Stimulated activated CD4-positive, alpha-beta T cell treated with anti-CD3 and anti-CD28 coated beads, Interleukin-12 subunit alpha, Interleukin-12 subunit beta, amount 100 ng/mL, for 24 hours (primary cell): ENCODE measurements at places on chromosomes 12 and 14.

DNA sequence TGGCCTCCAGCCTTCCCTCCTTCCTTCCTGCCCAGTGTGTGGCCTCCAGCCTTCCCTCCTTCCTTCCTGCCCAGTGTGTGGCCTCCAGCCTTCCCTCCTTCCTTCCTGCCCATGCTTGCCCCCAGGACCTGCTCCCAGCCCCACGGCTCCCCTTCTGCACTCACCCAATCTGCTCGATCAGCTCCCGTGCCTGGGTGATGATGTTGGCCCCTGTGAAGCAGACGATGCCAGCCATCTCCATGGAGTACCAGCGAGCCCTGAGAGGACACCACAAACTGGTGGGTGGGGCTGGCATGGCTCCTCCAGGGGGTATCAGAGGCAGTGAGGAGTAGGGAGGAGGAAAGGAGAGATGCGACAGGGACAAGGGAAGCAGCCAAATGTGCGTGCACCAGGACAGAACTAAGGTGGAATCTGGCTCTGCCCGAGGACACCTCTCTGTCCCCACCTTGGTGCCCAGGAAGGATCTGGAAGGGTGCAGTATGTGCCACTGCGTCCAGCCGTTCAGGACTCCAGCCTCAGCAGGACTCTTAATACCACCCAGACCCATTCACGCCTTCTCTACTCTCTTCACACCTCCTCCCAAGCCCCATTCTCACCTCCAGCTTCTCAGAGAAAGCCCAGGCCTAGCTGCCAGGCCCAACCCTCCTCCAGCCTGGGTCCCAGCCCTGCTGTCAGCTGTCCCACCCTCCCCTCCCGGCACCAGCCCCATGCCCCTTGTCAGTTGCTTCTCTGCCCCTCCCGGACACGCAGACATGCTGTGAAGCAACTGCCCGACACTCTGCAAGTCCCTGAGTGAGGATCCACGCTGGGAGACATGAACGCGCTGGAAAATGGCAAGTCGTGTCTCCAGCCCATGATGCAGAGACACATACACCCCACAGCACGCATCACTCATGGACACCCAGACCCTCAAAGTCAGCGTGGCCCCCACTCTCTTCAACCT, 22.7 kb downstream of the POLE start:
- DNase-seq: no peak

- no peak for DNase-seq
Observed at GRCh38 chr14:45084946-45085346, 1.0 kb downstream of the PRPF39 start.

- DNase-seq: no peak
Observed at GRCh38 chr14:76640923-76641395, 120.3 kb upstream of the VASH1 start.

- no peak for DNase-seq
Observed at GRCh38 chr12:24718617-24719016, 230.3 kb downstream of the BCAT1 start.

- no peak for DNase-seq
Observed at GRCh38 chr14:96803958-96804357, 6.8 kb downstream of the VRK1 start.

DNA sequence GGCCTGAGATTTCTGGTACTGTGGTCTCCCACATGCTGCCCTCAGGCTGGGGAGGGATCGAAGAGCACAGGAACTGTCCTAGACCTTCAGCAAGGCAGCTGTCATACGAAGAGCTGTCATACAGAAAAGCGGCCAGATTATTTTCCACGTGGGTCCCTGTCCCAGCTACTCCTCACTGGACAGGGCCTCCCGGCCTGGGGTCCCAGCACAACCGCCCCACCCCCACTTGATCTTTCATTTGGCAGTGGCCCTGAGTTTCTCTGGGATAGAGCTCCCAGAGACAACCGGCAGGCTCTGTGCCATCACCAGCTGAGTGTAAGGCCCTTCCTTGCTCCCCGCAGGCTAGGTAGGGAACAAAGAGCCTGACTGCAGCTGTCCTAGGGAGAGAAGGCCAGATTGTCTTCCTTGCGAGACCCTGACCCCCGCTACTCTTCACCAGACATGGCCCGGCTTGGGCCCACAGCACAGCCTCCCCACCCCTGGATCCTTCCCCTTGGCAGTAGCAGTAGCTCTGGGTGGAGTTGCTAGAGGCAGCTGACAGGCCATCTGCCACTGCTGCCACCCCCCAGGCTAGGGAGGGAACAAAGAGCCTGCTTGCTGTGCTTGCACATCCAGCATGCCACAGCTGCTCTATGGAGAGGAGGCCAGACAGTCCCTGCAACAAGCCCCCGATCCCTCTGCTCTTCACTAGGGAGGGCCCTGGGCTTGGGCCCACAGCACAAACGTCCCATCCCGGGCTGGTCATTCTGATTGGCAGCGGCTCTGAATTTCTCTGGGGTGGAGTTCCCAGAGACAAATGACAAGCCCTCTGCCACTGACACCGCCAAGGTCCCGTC, 3.1 kb upstream of the OR4N2 start:
- no peak for DNase-seq

- DNase-seq: no peak
Observed at GRCh38 chr14:103058164-103059055, 1.1 kb upstream of the CDC42BPB start.

DNA sequence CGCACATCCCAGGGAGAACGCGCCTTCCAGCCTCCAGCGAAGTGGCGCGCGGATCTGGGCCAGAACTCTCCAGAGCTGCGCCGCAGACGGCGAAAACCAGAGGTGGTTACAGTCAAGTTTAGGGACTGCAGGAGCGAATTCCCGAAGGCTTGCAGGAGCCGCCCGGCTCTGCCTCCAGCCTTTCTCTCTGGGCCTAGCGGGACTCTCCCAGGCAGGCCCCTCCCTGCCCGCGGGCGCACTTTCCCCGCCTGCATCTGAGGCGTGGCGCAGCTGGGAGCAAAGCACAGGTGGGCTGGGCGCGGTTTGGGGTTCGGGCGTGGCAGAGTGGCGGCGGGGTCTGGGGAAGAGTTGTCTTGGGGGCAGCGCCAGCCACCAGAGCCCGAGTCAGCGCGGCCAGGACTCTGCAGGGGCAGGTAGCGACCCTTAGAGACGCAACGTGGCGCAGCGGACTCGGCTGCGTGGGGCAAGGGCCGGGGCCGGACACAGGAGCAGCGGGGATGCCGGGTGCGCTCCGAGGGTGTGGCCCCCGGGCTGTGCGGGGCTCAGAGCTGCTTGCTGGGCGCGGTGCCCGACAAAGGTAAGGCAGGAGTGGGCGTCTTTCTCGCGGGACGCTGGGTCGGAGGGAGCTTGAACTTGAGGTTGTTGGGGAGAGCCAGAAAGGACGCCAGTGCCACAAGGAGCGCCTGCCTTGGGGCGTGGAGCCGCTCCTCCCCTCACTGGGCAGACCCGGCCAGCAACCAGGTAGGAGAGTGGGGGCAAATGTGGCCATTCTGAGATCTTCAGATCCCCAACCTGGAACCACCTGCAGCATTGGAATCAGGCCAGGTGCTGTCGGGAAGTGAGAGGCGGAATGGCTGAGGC, 1126.0 kb downstream of the AACS start:
- DNase-seq: no peak

DNA sequence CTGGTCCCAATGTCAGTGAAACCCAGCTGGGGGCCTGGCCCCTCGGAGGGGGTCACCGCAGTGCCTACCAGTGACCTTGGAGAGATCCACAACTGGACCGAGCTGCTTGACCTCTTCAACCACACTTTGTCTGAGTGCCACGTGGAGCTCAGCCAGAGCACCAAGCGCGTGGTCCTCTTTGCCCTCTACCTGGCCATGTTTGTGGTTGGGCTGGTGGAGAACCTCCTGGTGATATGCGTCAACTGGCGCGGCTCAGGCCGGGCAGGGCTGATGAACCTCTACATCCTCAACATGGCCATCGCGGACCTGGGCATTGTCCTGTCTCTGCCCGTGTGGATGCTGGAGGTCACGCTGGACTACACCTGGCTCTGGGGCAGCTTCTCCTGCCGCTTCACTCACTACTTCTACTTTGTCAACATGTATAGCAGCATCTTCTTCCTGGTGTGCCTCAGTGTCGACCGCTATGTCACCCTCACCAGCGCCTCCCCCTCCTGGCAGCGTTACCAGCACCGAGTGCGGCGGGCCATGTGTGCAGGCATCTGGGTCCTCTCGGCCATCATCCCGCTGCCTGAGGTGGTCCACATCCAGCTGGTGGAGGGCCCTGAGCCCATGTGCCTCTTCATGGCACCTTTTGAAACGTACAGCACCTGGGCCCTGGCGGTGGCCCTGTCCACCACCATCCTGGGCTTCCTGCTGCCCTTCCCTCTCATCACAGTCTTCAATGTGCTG, 11.0 kb downstream of the ZBTB39 start:
- DNase-seq: no peak

GRCh38 chr14:55951341-55952206, 166.6 kb upstream of the PELI2 start:
- no peak for DNase-seq

DNA sequence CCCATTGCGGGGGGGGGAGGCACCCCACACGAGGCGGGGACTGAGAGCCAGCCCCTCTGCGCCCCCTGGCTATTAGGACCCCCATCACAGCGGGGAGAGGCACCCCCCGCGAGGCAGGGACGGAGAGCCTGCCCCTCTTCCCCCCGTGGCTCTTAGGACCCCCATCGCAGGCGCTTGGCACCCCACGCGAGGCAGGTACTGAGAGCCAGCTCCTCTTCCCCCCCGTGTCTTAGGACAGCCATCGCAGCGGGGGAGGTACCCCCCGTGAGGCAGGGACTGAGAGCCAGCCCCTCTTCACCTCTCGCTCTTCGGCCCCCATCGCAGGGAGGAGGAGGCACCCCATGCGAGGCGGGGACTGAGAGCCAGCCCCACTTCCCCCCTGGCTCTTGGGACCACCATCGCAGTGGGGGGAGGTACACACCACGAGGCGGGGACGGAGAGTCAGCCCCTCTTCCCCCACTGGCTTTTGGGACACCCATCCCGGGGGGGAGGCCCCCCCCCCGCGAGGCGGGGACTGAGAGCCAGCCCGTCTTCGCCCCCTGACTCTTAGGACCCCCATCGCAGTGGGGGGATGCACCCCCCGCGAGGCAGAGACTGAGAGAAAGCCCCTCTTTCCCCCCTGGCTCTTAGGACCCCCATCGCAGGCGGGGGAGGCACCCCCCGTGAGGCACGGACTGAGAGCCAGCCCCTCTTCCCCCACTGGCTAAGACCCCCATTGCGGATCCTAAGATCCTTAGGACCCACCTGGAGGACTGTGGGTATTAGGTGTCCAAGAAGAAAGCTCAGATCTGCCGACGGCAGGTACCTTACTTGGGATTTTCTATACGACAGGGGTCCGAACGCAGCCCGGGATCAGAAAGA, 198.6 kb upstream of the PZP start:
- DNase-seq: no peak

DNA sequence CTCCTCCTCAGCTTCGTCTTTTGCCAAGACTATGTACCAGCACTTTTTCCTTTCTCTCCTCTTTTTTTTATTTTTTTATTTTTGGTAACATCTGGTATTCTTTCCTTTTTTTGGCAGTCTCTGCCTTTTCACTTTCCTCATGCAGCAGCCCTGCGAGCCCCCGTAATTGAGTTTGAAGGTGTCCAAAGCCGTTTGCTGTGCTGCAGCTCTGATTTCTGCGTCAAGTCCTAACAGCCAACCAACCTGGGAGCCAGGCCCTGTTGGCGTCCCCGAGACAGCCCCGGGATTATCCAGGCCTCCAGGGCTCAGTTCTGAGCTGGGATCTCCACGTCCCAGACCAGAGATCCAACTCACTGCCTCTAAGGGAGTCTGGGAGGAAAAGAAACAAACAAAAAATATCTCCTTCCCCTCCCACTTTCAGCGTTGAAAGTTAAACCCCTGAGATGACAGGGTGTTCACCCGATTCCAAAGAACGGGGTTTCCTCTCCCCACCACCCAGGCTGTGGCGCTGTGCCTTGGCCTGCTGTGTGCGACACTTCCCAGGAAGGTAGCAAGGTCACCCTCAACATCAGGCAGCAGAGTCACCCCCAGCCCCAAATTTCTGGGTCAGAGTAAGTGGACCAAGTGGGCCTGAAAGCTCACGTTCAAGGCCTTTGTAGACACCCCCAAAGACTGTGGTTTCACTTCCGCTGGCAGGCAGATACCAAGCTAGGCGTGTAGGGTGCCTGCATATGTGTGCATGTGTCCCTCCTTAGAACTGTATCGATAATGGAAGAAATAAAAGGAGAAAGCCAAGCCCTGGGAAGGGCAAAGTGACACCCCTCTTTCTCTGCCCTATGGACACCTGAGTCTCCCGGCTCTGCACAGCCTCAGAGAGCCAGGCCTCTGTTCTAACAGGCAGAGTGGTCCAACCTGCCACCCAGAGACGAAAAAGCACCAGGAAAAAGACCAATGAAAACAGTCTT, 11.1 kb downstream of the BCL11B start:
- DNase-seq: no peak

DNA sequence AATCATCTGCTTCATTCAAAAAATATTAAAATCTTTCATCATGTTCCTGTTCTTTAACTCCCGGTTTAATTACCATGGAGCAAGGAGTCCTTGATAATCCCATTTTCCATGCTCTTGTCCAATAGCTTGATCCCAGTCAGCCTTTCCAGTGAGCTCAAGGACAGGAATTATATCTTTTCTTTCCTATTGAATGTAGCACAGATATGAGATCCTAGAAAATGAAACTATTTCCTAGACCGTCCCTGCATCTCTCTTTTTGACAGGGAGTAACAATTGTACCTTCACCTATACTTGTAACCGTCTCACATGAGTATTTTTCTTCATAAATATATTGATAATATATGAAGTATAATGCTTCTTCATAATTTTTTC, 35.6 kb downstream of the PIK3C2G start:
- DNase-seq: no peak

GRCh38 chr14:101177301-101177971, 273.9 kb upstream of the RTL1 start:
- DNase-seq: no peak

- DNase-seq: no peak
Observed at GRCh38 chr12:47772738-47773061, 338 bp upstream of the SLC48A1 start.

- DNase-seq: no peak
Observed at GRCh38 chr12:21888276-21888863, 52.9 kb downstream of the ABCC9 start.

DNA sequence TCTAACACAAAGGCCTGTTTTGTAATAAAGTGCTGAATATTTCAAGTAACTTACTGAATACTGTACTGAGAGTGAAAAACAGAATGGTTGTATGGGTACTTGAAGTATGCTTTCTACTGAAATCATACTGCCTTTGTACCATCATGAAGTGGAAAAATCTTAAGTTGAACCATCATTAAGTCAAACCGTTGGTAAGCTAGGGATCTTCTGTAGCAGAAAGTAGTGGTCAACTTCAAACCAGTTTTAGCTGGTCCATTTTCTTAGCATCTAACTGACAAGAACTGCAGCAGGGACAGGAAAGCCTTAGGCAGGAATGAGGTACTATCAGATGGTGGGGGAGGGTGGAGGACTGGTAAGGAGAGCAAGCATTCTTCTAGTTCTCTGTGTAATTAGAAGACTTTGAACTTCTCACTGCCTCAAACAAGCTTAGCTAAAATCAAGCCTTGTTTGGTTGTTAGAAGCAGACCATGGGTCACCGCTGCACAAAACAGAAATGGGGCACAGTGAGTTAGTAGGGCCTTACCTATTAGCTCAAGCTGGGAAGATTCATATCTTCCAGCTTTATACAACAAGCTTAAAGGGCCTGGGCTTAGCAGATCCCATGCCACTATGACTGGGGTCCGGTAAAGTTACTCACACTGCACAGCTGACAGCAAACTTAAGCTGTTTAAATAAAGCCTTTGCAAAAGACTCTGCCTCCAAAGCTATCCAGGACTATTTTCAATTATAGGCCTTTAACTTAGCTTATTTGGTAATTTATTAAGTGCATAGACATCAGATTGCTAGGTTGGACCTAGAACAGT, 73.8 kb downstream of the ACADS start:
- no peak for DNase-seq
